ENCODE measurements at places on chromosomes 3 and 15. TPM values are rescaled to one million over a fixed set of nuclear protein-coding genes. Genes with fewer than 3 reads are reported as not detected.

DNA sequence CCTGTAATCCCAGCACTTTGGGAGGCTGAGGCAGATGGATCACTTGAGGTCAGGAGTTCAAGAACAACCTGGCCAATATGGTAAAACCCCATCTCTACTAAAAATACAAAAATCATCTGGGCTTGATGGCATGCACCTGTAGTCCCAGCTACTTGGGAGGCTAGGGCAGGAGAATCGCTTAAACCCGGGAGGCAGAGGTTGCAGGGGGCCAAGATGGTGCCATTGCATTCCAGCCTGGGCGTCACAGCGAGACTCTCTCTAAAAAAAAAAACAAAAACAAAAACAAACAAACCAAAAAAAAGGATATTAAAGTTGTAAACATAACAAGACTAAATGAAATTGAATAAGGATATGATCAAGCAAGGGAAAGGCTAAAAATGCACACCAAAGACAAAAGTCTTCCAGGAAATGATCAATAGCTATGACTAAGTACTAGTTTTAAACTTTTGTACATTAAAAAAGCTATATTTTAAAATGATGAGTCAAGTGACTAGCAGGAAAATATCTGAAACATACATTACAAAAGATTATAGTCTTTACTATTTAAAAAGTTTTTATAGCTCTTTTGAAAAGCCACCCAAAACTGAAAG, 28.6 kb downstream of the KLHL6 start:
- DNase-seq = no peak

The DOCK3 gene
- 0.09 TPM for total RNA-seq

- no peak for DNase-seq
Observed at GRCh38 chr15:59180945-59181600, 25.6 kb upstream of the LDHAL6B start.

GRCh38 chr3:99483841-99484240, 154.6 kb upstream of the COL8A1 start:
- no peak for DNase-seq

DNA sequence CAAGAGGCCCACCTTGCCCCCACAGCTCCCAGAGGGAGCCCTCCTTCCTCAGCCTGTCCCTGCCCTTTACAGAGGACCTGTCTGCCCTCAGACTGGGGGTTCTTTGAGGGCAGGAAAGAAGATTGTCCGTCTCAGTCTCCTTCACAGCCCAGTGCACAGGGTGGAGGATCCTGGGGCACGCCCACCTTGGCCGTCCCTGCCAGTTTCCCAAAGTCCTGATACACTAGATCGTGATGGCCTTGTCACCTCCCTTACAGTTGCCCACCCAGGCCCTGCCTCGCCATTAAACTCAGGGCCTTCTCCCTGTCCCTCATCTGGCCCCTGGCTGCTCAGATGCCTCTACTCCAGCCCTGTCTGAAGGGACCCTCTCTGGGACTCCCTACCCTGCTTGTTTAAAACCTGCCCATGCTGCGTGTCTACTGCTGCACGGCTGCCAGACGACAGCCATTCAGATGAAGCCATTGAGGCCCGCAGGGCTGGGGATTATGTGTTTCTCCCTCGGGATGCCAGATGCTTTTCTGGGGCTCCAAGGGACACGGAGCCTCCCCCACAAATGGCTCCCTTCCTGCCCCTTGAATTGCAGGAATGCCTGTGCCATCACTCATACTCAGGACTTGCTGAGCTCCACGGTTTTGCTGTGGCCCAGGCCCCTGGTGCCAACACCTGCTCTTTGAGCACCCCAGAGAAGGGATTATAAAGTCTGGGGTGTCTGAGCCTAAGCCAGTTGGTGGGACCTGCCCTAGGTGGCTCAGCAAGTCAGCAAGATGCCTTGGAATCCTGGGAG, 27.8 kb downstream of the ACSBG1 start:
- DNase-seq = no peak

DNA sequence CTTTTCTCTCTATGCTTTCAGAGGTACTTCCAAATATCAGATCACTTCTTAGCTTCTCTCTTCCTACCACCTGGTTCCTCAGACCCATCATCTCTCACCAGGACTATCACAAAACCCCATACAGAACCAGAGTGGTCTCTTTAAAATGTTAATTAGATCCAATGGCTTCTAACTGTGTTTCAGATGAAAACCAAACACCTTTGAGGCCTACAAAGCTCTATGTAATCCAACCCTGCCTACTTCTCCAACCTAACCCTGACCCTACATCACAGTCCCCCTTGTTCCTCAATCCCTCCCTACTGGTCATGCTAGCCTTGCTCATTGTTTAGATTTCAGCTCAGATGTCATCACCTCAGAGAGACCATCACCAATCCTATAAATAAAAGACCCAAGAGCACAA, 34.8 kb downstream of the SUMF1 start:
- DNase-seq = no peak

GRCh38 chr15:40940296-40940801, 11.2 kb downstream of the DLL4 start:
- no peak for DNase-seq

The IMPG2 gene
- 0.07 TPM for total RNA-seq

DNA sequence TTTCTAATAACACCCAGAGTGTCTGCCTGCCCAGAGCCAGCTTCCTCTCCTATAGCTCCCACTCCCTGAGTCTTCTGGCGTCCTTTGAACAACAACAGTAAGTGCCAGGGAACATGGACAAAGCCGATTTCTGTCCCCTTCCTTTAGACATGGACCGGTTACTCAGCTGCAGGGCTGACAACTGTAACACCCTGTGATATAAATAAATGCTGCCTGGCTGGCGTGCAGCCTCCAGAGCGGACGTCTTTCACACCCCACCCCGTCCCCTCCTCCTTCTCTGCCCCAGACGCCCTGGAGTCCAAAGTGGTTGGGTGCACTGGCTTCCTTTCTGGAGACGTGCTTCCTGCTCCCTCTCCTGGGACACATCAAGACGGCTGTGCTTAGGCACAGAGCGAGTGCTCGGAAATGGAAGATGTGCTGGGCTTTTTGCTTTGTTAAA, 281.9 kb upstream of the LRRFIP2 start:
- no peak for DNase-seq

- DNase-seq = no peak
Observed at GRCh38 chr3:105431200-105431599, 64.5 kb downstream of the ALCAM start.

The QRICH1 gene
- 112 TPM for total RNA-seq

The TNFAIP8L3 gene
- 0.30 TPM for total RNA-seq

DNA sequence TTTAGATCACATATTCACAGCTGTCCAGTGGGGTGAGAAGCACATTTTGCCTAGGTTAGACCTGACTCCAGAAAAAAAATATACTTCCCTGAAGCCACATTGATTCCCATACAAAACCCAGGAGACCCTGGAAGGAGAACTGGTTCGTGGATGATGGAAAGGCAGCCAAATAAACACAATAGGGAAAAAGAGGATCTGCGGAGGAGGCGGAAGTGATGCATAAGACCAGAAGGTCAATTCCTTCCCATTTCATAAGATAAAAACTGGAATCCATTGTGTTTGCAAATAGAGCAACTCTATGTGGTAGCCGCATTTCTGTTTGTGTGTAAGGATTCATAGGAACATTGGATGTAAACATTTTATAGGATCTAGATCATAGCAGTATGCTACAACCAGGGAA, 781.9 kb upstream of the GRM7 start:
- DNase-seq = no peak

The CPN2 gene
- total RNA-seq = not detected

The PAK6 gene
- total RNA-seq = 20.7 TPM

The NLGN1 gene
- not detected for total RNA-seq

- DNase-seq = no peak
Observed at GRCh38 chr3:177932750-177933660, 603.2 kb upstream of the KCNMB2 start.

- DNase-seq = no peak
Observed at GRCh38 chr15:98845138-98845884, 162.3 kb downstream of the PGPEP1L start.

DNA sequence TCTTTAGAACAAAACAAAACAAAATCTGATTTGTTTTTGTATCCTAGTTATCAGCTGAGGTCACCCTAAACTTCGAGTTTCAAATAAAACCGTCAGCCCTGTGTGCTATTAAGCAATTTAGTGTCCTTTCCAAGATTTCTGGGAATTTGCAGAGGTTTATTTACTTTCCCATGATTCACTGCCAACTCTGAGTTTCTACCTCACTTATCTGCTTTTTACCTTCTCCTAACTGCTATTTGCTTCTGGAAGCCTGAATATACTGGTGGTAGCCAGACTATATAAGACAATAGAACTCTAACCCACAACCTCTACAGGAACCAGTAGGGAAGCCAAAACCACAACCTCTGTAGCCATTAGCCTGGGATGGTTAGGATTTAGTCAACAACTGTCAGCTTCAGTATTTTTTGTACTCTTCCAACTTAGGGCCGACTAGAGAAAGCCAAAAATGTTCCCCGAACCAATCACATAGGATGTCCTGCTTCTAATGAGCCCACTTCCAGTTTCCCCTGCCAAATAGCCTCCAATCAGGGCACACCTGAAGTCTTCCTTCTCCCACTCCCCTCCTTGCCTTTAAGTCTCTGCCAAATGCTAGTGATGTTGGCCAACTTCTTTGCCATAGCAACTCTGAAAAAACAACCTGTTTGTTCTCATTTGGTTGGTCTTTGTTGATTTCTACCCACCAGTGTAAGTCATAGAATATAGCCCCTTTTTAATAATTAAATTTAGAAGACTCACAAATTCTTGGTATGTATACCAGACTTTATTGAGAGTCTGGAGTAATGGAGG, 273.1 kb downstream of the ULK4 start:
- DNase-seq = no peak

The KNL1 gene
- total RNA-seq = 24.8 TPM

DNA sequence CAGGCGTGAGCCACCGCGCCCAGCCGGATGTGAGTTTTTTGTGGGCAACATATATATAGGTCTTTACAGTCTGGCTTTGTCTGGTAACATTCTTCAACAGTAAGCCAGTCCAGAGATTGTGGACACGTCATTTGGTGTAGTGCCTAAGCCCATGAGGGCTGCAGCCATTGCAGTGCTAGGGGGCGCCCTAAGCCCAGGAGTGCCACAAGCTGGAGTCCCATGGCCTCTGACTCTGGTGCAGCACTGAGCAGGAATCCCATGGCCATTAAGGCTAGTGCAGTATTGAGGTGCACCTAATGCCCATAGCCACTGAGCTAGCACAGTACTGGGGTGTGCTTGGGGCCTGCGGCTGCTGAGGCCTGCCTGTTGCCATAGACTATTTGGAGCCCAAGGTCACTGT, 136.4 kb upstream of the NDN start:
- DNase-seq = no peak

The CLDN11 gene
- 0.51 TPM for total RNA-seq

GRCh38 chr3:163929069-163929652, 1149.1 kb downstream of the SI start:
- DNase-seq = no peak

DNA sequence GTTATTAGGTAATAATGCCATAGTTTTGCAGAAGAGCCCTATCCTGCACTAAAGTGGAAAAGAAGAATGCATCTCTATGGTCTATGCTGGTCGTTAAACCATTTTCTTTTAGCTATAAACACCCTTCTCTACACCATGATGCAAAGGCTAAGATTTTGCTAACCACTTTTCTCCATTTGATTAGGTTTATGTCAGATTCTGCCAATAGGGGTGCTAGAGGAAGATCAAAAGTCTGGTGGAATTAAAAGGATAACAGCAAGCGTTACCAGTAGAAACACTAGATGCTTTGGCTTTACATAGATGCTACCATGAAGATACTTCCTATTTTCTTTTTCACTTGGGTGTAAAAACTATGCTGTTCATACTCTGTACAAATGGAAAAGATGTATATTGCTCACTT, 669.8 kb upstream of the ARPP21 start:
- no peak for DNase-seq

The HTR3E gene
- total RNA-seq = not detected

- no peak for DNase-seq
Observed at GRCh38 chr3:184450547-184450946, 70.7 kb downstream of the CHRD start.

GRCh38 chr15:57598346-57598745, 6.6 kb downstream of the MYZAP start:
- no peak for DNase-seq

The TRH gene
- not detected for total RNA-seq

- DNase-seq = no peak
Observed at GRCh38 chr3:36227980-36228379, 152.3 kb upstream of the STAC start.

- no peak for DNase-seq
Observed at GRCh38 chr15:73809728-73810501, 56.8 kb upstream of the INSYN1 start.

GRCh38 chr3:131387796-131388489, 6.4 kb downstream of the NUDT16 start:
- DNase-seq = no peak

DNA sequence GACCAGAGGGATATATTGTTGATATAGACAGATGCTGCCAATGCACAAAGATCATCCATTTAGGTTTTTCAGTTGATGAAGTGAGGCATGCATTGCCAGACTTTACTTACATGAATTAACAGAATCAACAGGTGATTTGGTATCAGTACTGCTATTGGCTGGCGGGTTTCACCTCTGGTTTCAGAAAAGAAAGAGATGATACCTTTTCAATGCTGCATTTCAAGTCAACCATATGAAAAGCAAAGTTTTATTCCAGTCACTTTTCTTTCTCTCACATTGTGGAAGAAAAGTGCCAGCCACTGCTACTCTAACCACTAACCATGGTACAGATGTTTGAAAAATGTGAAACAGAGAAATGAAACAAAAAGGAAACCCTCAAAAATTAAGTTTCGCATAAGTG, 289.1 kb downstream of the TIGIT start:
- no peak for DNase-seq

The SLC12A8 gene
- 23.3 TPM for total RNA-seq

The TYRO3 gene
- total RNA-seq = 118 TPM

The LRRC15 gene
- total RNA-seq = 0.16 TPM

The RETNLB gene
- total RNA-seq = not detected
